Vagina (tissue), 2 donors: ENCODE measurements at places on chromosomes 1 and 21.
A peak's percentile ranks its signal among the peaks of the same experiment; 100 is the strongest.

DNA sequence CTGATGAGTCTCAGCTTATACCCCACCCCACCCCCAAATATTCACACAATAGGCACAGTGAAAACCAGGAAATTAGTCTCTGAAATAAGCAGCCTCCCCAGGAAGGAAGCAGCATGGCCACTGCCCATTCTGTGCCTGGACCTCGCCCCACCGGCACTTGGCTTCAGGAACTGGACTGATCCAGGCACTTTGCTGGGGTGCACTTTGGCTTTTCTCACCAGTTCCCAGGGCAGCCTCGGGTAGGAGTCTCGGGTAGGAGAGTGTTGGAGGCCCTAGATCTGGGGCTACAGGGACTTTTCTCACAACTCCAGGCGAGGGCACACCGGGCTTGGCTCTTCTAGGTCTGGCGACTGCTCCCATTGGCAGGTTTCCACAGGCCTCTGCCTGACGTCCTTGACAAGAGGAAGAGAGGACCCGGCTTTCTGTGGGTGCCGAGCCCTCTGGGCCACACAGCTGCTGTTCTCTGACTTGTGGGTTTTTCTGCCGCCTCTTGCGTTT is 18.7 kb downstream of the ADARB1 start:
- DNase-seq: no peak

GRCh38 chr1:236916131-236916800 is 88.0 kb downstream of the MT1HL1 start:
- no peak for DNase-seq

DNA sequence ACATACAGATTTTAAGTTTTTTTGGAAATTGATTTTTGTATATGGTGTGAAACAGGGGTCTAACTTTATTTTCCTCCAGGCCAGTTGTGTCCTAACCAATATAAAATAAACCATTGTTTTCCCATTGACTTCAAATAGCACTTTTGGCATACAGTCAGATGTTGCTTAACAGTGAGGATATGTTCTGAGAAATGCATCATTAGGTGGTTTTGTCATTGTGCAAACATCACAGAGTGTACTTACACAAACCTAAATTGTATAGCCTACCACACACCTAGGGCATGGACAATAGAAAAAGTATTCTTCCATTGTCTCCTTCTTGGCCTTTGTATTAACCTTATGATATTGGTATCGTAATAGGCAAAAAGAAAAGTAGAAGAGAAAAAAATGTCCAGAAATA is 37.4 kb upstream of the DISP1 start:
- DNase-seq: no peak

DNA sequence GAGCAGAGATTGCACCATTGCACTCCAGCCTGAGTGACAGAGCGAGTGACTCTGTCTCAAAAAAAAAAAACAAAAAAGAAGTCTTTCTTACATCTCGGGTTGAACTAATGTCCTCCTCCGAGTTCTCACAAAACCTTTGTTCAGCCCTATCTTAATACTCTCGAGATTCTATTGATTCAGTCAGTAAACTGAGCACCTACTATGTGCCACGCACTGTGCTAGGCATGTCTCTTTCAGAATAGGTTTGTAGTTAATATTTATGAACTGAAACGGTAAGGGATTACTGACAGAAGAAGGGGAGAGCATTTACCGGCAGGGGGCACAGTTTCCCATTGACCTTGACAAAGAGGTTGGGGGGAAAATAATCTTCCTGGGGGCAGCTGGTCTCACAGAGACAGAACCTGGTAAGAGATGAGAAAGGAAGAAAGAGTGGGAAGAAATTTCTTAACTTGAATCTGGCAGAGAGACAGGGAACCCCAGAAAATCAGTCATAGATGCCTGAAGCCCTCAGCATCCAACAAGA is 3.4 kb downstream of the PIAS3 start:
- no peak for DNase-seq

- DNase-seq: peak; percentile 65
Observed at GRCh38 chr1:160761046-160761445, 22.0 kb downstream of the SLAMF7 start.

DNA sequence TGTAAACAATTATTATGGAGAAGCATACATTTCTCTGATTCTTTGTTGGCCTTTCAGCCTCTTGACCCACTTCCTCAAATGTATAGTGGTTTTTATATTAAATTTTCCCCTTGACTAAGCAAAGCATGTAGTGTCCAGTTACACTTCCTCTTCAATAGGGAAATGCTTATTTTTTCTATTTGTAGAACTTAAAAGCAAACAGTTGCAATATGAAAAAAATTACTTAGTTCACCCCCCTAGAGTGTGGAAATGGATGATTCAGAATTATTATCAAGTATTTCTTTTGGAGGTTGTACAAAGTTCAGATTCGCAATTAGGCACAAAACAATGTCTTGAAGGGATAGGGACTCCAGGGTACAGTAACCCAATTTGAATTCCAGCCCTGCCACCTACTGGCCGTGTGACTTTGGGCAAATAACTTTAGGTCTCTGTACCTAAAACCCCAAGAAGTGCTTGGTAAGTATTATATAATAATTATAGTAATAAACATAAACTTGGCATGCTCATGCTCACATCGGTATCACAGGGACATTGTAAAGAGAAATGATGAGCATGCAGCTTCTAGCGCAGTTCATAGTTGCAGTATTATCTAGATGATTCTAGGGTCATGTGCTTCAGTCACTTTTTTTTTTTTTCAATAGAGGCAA is 28.6 kb upstream of the IFNGR2 start:
- no peak for DNase-seq

GRCh38 chr21:16536140-16536539 is 806.4 kb downstream of the USP25 start:
- no peak for DNase-seq

DNA sequence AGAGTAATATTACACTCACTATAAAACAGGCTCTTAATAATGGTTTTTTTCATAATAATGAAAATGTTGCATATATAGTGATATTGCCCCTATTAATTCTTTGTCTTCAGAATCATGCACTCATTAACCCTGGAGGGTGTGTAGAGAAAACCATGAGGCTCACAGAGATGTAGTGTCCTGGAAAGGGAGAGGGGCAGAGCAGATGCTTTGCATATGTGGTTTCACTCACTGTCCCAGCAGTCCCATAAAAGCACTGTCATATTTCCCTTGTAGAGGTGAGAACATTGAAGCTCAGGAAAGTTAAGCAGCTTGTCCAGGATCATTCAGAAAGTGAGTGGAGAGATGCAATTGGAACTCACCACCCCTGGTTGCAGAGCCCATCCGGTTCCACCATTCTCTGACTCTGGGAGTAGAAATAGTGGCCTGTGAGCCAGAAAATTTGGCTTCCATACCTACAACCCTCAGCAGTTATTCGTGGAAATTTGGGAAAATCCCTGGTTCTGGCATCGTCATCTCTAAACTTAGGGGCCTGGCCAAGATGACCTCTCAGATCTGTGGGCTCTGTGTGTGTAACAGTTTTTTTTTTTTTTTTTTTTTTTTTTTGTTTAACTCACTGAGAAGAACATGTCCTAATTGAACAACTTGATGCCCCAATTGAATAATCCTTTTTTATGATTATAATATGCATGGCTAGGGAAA is 86.4 kb downstream of the RGL1 start:
- no peak for DNase-seq

DNA sequence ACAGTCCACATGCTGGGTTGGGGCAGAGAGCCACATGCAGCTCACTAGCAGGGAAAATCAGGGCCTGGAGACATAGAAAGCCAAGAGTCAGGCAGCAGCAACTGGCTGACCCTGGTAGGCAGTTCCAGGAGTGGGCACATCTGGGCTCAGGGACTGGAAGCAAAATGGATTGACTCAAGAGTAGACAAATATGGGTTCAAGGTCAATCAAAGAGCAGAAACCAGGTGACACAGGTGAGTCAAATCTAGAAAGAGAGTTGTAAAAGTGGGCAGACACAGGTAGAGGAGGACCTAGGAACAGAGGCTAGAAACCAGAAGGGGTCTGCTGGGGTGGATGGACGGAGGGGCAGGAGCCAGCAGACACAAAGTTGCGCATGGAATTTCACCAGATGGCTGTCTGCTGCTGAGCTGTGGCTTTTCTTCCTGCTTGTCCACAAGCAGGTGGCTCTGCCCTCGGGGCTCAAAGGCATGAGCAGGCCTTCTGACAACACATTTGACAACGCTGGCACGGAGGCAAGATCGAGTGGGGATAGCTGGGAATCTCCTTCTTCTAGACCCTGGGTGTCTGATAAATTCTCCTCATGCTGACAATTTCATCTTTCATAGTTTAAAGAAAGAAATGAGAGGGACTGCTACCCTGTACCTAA is 40.8 kb upstream of the IGSF3 start:
- DNase-seq: peak; percentile 54

- no peak for DNase-seq
Observed at GRCh38 chr1:84291882-84292655, 9.4 kb upstream of the SAMD13 start.

- no peak for DNase-seq
Observed at GRCh38 chr1:152185544-152186391, 26.7 kb upstream of the RPTN start.

- no peak for DNase-seq
Observed at GRCh38 chr1:14636897-14637632, 38.6 kb downstream of the KAZN start.

DNA sequence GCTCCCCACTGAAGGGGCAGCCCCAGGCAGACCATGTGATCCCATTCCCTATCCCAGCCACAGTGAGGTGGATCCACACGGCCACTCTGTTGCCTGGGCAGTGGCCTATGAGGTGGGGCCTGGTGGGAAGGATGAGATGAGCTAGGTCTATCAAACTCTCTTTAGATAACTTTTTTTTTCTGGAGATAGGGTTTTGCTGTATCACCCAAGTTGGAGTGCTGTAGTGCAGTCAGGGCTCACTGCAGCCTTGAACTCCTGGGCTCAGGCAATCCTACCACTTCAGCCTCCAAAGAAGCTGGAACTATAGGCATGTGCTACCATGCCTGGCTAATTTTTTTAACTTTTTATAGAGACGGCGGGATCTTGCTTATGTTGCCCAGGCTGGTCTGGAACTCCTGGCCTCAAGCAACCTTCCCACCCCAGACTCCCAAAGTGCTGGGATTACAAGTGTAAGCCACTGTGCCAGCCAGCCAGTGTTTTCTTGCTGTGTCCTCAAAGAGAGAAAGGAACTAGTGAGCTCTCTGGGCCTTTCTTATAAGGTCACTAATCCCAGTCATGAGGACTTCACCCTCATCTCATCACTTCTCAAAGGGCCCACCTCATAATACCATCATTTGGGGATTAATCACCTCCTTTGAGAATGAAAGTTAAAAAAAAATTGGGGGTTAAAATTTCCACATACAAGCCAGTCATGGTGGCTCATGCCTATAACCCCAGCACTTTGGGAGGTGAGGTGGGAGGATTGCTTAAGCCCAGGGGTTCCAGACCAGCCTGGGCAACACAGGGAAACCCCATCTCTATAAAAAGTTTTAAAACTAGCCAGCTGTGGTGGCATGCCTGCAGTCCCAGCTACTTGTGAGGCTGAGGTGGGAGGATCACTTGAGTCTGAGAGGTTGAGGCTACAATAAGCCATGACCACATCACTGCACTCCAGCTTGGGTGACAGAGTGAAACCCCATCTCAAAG is 36.6 kb downstream of the H3-3A start:
- no peak for DNase-seq

- no peak for DNase-seq
Observed at GRCh38 chr21:23699402-23699801, 1907.9 kb downstream of the MRPL39 start.

DNA sequence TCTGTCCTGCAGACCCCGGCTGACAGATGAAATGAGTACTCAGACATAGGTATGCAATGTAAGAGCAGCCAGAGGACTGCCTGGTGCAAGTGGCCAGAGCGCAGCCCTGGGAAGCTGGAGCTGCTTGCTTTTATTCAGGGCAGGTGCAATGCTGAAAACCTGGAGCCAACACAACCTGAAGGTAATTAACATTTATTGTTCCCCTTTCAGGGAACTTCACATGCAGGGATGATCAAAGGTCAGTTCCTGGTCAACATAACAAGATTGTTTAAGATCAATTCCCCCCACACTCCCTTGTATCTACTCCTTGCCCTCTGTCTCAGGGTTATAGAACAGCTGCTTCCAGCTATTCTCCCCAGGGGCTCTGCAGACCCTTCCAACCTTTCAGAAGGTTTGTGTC is 48.7 kb upstream of the PRELP start:
- no peak for DNase-seq

GRCh38 chr1:164440232-164440631 is 118.8 kb upstream of the PBX1 start:
- no peak for DNase-seq

- no peak for DNase-seq
Observed at GRCh38 chr1:198373376-198373775, 167.1 kb downstream of the ATP6V1G3 start.

GRCh38 chr1:190452272-190452848 is 25.3 kb downstream of the BRINP3 start:
- no peak for DNase-seq

- DNase-seq: no peak
Observed at GRCh38 chr1:207034208-207034607, 1.7 kb upstream of the C1orf116 start.

DNA sequence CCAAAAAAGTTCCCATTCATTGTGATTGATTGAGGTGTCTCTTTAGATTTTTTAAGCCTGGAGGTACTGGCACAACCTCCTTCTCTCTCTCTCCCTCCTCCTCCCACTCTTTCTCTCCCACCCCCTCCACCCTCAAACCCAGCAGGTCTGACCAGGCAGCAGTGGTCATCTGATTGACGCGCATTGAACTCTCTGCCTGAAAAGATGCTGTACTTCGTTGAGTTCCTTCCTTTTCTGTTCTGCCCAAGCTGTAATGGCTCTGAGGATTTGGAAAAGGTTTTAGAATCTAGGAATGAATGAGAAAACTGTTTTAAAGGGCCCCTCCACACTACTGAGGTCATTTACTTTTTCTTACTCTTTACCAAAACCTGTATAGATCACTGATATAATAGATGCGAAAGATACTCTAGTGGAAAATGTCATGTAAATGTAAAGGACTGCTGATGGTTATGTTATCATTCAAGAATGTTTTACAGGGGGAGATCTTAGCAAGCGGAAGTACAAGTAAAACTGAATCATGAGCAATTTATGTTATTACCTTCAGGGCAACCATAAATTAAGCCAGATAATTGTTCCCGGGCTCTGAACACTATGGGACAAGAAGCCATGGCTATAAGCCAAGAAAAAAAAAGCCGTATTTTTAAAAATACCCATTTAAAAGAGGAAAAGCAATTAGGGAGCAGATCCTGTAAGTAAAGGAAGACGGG is 25.2 kb upstream of the DYRK1A start:
- DNase-seq: no peak

DNA sequence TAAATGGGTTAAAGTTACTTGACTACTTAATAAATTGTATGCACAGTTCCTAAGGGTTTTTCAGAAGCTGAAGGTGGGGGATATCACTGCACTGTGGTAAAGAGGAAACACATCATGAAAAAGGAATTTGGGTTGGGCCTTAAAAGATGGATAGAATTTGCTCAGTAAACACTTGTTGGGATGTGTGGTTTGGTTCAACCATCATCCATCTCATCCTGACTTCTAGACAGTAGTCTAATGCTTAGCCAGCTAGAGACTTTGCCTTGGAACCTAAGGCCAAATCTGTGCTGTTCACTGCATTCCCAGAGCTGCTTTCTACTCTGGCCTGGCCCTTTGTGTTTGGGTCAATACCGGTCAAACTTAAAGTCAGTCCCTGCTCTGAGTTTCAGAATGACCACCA is 30.6 kb downstream of the LY9 start:
- peak; percentile 56 for DNase-seq
